Omental fat pad (tissue), 4 donors: ENCODE measurements at places on chromosomes 13 and 19.
A peak's percentile ranks its signal among the peaks of the same experiment; 100 is the strongest.

- no peak for DNase-seq
Observed at GRCh38 chr13:46633416-46633815, 80.4 kb downstream of the LRCH1 start.

DNA sequence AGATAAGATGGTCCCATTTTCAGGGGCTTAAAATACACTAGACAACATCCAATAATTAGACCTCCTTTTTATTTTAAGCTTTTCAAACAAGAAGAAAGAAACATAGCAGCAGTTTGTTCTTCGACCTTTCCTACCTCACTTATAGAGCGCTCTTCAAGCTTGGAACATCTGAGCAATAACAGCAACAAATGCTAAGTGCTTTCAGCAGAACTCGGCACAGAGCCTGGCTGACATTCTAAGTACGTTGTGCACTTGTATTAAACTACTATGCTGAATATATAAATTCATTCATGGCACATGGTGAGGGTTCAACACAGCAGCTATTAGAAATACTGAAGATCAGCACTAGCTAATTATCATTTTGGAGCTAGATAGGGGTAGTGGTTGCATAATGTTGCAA lies 256.1 kb upstream of the MAB21L1 start:
- DNase-seq: no peak

DNA sequence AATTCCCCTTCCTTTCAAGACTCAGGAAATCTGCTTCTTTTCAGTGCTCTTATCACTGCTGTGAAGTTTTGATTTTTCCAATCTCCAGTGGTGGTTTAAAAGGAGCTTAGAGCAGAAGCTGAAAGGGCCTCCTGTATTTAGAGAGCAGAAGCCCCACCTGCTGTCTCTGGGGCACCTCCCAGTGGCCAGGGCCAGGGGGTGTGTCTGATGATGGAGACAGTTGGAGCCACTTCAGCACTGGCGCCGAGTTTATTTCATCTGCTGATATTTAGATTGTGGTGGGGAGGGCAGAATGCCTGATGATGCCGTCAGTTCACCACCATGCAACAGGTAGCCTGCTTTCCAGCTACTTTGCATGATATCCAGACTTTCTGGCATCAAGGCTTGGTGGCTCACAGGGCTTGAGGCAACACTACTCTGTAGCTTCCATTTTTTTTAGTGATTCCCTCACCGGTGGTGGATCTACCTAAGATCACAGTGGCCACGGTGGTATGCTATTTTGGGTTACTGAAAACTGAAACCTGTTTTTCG lies 371.9 kb downstream of the KCNRG start:
- DNase-seq: no peak

GRCh38 chr13:43482026-43482425 lies 304.7 kb downstream of the ENOX1 start:
- no peak for DNase-seq

DNA sequence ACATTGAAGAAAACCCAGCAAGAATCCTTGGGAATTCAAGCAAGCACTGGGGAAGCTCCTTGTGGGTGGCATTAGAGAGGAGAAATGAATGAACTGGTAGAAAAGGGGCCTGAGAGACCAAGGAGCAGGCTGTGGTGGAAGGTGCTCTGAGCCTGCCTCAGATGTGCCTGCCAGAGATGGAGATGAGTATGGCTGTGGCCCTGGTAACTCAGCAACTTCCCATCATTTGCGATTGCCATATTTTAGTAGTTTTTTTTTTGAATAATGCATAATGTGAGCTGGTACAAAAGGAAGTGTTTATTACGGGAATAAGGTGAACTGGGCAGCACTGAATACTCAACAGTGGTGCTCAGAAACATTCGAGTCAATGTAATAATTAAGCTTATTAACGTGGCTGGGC lies 39.1 kb downstream of the ERICH6B start:
- DNase-seq: no peak

- DNase-seq: no peak
Observed at GRCh38 chr13:39201180-39201579, 162.9 kb downstream of the NHLRC3 start.

DNA sequence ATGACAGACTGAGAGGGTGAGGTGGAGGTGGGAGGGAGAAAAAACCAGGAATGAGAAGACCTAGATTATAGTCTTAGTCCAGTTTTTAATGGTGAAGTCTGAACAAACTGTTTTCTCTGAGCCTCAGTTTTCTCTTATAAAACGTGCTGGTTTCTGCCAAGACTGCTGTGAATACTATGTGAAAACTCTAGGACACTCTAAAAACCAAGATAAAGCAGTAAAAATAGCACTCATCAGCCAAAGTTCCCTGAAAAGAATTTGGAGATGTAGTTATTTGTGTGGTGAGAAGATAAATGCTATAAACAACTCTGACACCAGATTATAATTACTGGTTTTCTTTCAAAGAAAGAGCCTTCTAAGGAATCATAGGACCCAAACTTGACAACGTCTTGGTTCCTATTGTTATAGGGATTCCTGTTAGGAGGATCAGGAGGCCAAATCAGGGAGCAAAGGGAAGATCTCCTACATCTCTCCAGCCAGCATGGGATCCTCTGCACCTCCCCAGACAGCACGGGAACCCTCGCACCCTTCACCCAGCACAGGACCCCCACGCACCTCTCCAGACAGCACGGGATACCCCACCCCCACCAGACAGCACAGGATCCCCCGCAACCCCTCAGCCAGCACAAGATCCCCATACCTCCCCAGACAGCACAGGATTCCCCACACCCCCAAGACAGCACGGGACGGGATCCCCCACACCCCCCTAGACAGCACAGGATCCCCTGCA lies 130.2 kb downstream of the MIPEP start:
- no peak for DNase-seq

- DNase-seq: no peak
Observed at GRCh38 chr13:99093997-99094396, 106.7 kb upstream of the UBAC2 start.

DNA sequence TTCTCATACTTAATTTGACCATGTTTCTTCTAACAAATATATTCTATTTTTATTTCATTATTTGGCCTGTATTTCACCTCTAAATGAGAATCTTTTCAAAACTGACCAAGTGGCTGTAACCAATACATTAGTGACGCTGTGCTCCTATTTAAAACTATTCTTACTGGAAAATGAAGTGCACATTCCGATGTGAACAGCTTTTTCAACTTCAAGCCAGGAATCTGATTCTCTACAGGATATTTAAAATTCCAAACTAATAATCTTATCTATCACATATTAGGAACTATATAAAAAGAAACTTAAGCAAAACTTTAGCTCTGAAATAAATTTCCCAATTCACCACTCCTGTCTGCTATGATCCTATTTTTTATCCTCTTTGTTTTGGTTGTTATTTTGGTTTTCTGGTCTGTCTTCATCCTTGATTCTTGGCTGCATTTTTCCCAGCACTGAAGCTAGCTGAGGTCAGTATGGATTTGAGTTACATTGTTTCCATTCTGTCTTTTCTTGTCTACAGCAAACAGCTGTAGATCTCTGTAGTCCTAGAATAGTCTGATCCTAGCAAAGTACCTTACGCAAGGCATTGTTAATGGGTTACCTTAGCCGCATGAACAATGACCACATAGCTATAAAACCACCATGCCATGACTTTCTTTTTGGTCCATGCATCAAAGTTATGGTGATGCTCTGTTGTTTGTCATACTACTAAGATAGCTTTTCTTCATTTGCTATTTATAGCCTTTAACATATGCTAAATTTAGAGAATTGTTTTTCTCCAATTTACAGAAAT lies 748.6 kb upstream of the SPRY2 start:
- no peak for DNase-seq

DNA sequence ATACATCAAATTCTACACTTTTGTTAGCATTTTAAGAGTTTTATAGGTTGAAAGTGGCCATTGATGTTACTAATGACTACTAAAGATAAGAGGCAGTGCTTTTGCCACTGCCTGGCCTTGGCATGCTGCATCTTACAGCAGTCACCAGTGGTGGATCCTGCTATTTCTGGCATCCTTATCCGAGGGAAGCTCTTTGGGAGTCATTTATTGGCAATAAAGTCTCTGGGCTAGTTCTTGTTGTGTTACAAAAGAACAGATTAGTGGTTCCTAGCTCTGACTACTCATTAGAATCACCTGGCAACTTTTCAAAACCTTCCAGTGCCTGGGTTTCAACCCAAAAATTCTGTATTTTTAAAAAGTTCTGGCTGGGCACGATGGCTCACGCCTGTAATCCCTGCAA lies 94.5 kb downstream of the ZMYM2 start:
- DNase-seq: no peak

DNA sequence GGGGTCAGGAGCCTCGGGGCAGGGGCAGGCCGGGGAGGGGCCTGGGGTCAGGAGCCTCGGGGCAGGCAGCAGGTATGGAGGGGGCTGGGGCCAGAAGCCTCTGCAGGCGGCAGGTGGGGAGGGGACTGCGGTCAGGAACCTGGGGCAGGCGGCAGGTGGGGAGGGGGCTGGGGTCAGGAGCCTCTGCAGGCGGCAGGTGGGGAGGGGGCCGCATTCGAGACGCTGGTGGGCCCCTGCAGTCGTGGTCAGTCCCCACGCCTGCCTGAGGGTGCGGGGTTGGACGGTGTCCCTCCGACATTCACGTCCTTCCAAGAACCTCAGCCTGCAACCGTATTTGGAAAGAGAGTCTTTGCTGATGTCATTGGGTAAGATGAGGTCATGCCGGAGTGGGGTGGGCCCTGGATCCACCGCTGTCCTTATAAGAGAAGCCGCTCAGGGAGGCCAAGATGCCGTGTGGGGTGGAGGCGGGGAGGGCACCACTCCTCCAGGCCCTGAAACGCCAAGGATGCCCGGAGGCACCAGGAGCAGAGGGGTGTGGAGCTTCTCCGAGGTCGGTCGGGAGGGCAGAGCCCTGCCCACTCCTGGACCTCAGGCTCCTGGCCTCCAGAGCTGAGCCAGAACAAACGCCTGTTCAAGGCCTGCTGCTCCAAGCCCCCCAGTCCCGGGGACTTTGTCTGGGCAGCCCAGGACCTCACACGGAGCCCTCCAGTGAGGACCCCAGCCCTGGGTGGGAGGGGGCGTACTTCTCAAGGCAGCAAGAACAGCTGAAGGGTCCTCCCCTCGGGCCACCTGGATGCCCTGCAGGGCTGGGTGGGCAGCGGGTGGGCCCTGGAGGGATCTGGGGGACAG lies 30.1 kb downstream of the PIP5K1C start:
- peak; percentile 65 for DNase-seq

- no peak for DNase-seq
Observed at GRCh38 chr13:110869231-110869804, 45.6 kb downstream of the ANKRD10 start.

DNA sequence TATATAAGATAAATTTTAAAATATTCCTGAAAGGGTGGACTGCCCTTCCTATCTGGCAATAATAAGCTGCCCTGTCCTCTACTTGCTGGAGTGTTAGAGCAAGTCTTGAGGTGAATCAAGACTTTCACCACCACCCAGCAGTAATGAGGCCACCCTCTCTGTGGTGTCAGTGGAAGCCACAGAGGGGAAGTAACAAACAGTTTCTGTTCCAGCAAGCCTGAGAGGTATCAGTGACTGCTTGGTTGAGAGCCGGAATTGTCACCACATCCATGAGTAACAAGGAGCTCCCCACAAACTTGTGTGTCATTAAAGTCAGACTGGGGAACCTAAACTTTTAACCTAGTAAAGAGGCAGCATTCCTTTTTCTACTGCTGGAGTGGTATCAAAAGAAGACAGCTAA lies 532.7 kb upstream of the SPRY2 start:
- DNase-seq: no peak

GRCh38 chr13:74452176-74452575 lies 318.0 kb upstream of the KLF12 start:
- no peak for DNase-seq

DNA sequence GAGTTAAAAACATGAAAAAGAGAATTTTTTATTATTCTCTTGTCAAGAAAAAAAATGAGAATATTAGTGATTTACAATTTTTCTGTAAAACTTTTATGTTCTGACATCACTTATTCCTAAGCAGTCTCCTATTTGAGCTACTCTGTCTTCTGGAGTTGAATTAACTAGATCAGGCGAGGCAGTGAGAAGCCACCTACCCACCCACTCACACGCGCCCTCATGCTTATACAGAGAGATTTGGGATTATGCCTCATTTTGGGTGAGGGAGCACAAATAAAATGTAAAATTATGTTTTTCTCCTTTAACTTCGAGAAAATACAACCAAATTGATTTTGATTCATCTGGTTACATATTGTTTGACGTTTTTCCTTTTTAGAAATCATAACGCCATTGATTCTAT lies 424.5 kb downstream of the ITGBL1 start:
- DNase-seq: no peak

DNA sequence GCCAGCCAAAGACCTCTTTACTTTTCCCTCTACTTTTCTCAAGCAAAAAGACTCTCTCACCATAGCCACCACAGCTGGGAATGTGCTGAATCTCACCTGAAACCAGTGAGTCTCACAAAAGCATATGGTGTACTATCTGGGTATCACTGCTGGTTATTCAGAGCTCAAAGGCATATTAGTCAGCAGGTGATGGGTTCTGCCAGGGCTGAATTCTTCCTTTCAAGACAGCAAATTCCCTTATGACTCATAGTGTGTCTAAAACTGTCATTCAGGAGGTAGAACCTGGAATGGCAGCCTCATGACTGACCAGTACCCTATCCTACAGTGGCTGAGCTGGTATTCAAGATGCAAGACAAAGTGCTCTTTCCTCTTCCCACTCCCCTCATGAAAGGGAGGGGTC lies 2859.1 kb downstream of the PCDH9 start:
- DNase-seq: no peak

- no peak for DNase-seq
Observed at GRCh38 chr13:105167385-105167784, 1368.1 kb downstream of the EFNB2 start.

DNA sequence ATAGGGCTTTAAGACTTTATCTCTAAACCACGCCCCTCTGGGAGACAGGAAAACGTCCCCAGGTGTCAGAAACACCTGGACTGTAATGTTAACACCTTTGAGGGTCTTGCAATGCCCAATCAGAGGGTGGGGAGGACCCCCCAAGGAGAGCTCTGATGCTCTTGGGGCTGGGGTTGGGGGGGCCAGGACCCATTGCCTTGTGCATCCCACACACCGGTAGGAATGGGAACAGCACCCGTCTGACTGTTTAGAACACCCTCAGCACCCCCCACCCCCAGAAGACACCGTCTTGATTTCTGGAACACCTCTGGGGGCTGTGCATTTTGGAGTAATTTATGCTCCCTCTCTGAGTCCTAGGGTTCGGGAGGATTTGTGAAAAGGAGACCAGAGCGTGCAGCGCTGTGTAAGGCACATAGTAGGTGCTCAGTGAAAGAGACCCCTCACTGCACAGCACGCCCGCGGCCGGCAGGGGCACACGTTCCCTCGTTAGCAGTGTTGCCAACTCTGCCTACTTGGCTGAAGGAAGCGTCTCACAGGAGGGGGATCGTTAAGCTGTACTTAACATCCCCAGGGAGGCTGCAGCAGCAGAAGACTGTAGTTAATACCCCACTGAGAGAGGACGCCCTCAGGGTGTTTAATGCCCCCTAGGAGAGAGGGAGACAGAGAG lies 2.8 kb upstream of the ERFL start:
- no peak for DNase-seq

DNA sequence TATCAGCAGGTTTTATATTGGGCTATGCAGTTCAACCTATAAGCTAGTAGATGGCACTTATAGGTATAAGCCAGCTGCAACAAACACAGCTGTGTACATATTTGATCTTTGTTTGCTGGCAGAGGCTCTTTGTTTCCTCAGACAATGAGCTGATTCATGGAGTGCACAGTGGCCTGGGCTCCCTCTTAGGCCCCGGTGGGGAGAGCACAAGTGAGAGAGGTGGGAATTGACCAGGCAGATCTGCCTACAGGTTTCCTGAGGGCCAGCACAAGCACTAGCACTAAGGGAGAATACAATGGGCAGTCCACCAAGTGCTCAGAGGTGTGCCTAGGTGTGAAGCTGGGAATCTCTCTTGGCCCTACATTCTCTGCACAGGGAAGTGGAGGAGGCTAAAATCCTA lies 1390.7 kb downstream of the SLITRK5 start:
- DNase-seq: no peak
